ENCODE measurements at places on chromosomes 7 and 10.

- no peak for DNase-seq
Observed at GRCh38 chr7:3415861-3416312, 114.8 kb downstream of the SDK1 start.

DNA sequence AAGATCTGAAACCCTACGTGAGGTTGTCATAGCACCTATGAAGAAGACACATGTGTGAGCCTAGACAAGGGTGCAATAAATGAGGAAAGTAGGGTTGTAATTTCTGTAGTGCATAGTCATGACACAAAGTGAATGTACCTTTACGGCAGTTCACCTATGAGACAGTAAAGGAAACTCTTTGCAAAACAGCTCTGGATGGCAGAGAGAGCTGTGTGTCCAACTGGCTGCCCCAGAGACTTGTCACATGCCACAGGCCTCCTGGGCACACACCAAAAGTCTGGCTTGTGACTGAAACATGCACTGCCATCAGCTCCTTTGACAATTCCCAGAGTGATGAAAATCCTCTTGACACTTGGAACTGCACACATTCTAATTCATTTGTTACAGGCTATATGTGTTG, 90.7 kb upstream of the NAMPT start:
- DNase-seq: no peak

DNA sequence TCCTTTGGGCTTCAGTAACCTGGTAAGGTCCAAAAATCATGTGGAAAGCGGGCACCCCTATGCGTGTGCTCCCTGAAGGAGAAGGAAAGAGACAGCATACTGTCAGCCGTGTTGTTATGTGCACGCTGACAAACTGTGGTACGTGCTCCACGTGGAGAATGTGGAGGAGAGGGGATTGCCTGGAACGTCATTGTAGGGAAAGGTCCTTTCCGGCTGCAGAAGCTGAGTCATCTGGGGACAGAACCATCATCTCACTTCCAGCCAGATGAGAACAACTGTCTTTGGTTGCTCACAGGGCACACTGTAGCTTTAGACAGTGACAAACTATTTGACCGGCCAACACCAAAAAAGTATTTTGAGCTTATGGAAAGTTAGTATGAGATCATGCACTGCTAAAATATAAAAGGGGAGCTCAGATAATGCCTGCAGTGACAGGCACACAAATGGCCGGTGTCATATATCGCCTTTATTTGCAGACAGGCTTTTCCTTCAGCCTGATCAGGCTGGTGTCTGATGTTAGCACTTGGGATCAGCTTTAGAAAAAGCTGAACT, 38.8 kb upstream of the GRB10 start:
- DNase-seq: no peak

DNA sequence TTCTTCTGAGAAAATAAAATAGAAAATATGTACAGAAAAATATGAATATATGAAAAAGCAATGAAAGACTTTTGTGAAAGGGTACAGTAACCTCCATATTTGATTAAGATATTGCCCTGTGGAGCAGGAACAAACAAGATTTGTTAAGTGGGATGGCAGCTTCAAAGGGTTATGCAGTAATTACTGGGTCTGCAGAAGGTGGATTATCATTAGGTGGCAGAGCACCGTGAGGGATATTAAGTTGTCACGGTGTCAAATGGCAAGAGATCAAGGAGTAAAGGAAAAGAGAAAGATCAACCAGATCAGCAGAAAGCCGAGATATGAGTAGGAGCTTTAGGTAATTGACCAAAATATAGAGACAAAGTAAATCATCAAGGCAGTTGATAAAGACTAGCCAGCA, 44.1 kb downstream of the DGKB start:
- DNase-seq: no peak

DNA sequence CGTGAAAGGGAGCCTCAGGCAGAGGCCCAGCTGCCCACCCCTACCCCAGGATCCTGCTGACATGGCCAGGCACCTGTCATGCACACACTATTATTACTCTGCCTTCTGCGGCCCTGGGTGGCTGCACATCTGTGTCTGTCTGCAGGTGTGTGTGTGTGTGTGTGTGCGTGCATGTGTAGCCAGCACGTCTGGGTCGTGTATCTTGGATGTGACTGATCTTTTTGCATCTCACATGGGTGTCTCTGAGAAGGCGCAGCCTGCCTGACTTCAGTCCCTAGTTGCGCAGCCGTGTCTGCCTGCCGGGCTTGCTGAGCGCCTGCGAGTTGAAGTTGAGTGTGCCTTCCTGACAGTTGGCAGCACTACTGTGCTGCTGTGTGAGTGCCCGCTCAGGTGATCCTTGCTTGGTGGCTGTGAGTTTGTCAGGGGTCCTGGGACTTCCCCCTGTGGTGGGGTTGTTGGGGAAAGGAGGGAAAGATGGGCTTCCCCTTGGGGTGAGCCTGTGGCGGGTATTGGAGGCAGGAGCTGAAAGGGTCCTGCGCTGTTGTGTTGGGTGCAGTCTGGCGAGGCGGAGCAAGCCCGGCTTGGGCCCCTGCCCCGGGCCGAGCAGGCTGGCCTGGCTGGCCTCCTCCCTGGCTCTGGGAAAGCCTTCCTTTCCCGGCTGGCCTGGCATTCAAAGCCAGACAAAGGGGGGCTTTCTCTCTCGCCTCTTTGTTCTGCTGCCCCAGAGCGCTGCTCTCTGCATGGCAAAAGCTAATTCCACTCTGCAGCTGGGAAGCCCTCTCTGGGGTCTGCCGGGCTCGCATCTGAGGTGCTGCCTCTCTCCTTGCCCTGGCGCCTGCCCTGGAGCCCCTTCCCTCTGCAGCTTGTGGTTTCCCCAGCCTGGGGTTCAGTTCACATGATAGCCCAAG, 4.9 kb downstream of the TRIM8 start:
- no peak for DNase-seq

DNA sequence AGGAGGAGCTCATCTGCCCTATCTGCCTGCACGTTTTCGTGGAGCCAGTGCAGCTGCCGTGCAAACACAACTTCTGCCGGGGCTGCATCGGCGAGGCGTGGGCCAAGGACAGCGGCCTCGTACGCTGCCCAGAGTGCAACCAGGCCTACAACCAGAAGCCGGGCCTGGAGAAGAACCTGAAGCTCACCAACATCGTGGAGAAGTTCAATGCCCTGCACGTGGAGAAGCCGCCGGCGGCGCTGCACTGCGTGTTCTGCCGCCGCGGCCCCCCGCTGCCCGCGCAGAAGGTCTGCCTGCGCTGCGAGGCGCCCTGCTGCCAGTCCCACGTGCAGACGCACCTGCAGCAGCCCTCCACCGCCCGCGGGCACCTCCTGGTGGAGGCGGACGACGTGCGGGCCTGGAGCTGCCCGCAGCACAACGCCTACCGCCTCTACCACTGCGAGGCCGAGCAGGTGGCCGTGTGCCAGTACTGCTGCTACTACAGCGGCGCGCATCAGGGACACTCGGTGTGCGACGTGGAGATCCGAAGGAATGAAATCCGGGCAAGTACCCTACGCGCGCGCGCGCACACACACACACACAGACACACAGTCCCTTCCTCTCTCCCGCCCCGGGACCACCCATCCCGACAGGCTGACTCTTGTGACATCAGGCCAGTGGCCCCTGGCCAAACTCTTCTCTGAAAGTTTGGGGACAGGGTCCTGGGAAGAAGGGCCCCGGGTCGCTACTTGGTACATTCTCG, 538 bp downstream of the TRIM8 start:
- DNase-seq: peak; percentile 17

DNA sequence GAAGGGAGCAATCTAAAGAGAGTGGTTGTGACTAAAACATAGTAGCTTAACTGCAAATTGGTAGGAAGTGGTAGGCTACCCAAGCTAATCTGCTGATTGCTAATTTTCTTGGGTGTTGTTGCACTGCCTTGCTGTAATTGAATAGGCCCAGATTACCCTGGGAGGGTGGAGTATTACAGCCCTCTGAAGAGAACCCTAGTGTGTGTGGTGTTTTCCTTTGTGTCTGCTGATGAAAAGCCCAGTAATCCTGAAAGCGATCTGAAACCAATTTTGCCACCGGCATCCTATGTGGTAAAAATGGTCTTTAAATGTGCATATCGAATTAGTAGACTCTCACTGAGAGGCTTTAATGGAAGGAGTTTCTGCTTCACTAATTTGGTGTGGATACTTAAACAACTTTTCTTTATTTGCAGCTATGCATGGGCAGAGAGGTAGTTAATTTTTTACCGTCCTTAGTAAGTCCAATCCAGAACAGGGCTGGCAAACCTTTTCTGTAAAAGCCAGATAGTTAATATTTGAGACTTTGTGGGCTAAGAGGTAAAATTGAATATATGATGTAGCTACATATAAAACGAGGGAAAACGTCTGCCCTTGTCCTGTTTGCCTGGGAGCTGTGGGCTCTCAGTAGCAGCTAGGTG, 92.5 kb downstream of the CSTF2T start:
- no peak for DNase-seq

DNA sequence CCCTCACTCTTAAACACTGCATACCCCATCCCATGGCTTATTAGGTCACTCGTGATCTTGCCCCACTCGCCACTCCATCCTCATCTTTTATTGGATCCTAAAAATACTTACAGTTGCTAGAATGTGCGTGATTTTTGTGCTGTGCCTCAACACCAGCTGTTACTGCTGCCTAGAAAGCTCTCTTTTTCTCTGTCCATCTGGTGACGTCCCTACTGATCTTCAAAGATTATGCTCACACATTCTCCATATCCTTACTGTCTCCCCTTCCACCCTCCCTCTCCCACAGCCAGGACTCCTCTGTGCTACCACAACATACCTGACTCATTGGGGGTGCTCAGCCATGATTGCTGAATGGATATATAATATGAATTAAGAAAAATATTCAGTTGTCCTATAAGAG, 42.0 kb downstream of the CDK6 start:
- DNase-seq: no peak

DNA sequence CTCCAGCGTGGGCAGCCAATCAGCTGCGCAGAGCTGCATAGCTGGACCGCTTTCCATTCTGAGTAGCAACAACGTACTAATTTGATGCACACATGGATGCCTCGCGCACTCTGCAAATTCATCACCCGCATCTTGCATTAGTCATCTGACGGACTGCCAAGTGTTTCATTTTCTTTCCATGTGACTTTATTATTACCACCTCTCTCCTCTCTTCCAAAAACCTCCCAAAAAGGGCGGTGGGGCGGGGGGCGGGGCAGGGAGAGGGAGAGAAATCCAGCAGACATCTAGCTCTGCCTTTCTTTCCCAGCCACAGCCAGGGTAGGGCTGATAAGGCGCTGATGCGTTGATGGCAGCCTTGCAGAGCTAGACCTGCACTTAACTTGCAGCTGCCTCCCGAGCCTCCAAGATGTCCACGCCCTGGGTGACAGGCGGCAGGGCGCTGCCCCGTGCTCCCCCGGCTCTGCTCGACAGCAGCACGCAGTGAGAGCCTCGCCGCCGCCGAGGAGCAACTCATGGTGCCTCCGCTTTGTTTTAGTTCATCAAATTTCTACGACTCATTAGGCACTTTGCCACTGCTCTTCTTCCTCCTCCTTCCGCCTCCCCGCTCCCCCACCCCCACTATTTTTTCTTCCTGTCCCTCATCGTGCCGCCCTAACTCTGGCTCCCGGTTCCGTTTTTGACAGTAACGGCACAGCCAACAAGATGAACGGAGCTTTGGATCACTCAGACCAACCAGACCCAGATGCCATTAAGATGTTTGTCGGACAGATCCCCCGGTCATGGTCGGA, 147.3 kb downstream of the CELF2 start:
- no peak for DNase-seq

DNA sequence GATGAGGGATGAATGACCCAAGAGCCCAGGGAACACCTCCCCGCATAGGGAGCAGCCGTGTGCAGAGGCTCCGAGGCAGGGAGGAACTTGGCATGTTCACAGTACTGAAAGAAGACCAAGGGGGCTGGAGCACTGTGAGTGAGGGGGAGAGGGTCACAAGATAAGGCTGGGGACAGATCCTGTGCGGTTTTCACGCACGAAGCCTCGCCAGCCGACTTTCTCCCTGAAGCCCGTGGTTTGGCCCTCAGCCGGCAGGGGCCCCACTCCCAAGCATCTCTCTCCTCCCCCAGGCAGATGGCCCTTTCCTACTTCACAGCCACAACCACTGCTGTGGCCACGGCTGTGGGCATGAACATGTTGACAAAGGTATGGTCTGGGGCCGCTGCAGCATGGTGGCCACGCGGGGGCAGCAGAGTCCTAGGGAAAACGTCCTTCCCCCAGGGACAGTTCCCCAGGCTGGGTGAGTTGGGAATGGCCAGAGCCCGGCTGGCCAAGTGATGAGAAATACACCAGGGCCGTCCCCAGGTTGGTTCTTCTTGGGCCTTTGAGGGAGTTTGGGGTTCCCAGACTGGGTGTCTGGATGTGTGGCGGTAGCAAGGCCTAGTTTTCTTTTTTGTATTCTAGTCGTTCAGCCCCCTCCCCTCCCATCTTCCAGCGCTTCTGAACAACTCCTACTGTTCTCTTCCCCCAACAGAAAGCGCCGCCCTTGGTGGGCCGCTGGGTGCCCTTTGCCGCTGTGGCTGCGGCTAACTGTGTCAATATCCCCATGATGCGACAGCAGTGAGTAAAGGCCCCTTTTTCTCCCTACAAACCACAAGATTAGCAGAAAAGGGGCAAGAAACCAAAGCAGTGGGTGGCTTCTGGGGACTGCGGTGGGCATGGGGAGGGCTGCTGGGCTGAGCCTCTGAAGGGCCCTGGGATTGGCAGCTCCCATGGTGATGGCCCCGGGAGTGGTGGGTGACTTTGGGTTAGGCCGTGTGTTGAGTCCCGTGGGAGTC, 14.4 kb upstream of the WBP1L start:
- DNase-seq: no peak

DNA sequence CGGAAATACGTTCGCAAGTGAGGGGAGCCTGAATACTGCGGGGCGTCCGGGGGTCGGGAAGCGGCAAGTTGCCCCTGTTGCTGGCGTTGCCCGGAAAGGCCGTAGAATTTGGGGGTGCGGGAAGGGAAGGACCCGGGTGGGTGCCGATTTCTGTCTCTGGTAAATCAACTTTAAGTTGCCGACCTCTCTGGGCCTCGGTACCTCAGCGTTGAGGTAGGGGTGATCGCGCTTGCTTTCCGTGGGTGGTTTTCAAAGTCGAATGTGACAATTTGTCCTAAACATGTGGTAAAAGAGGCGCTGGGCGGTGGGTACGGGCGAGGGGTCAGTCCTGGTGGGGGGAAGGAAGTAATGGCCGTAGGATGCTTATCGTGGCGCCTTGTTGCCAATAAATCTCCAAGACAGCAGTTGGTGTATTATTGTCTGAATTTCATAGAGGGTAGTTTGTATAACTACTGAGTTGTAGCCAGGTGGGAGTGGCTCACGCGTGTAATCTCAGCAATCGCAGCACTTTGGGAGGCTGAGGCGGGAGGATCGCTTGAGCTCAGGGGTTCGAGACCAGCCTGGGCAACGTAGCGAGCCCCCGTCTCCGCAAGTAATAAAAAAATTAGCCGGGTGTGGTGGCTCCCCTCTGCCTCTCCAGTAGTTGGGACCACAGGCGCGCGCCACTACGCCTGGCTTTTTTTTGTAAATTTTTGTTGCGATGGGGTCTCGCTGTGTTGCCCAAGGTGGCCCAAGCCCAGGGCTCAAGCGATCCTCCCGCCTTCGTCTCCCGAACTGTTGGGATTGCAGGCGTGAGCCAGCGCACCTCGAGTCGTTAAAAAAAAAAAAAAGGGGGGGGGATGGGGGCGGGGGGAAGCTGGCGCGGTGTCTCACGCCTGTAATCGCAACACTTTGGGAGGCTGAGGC, 644 bp downstream of the BUD23 start:
- no peak for DNase-seq

GRCh38 chr10:15461353-15462108, 90.4 kb upstream of the FAM171A1 start:
- DNase-seq: no peak

- no peak for DNase-seq
Observed at GRCh38 chr7:47591655-47592572, 10.0 kb upstream of the TNS3 start.

GRCh38 chr7:116897661-116898060, 35.3 kb downstream of the CAPZA2 start:
- DNase-seq: no peak

Data from DMS79 (cell line).